CD4-positive, alpha-beta T cell (primary cell): ENCODE measurements at places on chromosomes 2 and 18.

GRCh38 chr2:14423145-14423906 is 209.2 kb upstream of the LRATD1 start:
- no peak for DNase-seq

DNA sequence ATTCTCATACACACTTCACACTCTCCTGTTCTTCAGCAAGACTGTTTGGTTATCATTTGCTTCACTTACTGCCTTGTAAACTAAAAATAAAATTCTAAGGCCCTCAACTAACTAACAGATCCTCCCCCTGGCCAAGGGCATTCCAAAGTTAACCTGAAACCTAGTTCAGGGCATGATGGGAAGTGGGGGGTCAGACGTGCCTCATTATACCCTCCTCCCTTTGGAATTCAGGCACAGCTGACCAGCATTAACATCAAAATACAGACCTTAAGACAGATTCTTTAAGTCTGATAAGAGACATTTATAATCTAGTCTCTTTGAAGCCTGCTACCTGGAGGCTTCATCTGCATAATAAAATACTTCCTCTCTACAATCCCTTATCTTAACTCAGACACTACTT is 221.0 kb downstream of the NOL4 start:
- no peak for DNase-seq

DNA sequence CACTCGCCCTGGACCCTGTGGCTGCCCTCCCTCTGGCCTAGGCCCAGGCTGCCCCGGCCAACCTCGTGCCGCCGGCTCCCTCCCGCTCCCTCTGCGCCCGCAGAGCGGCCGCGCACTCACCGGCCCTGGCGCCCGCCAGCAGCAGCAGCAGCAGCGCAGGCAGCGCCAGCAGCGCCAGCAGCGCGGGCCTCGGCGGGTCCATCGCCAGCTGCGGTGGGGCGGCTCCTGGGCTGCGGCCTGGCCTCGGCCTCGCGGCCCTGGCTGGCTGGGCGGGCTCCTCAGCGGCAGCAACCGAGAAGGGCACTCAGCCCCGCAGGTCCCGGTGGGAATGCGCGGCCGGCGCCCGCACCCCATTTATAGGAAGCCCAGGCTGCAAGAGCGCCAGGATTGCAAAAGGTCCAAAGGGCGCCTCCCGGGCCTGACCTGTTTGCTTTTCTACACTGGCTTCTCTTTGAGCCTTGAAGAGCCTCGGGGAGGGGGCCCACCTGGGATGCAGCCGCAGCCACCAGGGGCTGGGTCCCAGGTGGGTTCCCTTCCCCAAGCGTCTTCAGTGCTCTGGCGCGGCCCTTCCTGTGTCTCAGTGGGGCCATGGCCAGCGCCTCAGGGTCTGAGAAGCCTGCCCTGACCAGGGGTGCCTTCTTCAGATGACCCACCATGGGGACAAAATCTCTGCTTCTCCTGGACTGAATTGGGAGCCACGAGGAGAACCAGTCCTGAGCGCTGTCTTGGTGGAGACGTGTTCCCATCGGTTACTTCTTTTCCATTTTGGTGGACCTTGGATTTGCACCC is at the start of gene APOB:
Gene APOB (minus strand): TSS at position 330 of the 789 bp plus-strand sequence. CDS start 128 bp downstream, at position 202.
- no peak for DNase-seq

GRCh38 chr2:181196401-181196800 is 216.0 kb downstream of the UBE2E3 start:
- no peak for DNase-seq

DNA sequence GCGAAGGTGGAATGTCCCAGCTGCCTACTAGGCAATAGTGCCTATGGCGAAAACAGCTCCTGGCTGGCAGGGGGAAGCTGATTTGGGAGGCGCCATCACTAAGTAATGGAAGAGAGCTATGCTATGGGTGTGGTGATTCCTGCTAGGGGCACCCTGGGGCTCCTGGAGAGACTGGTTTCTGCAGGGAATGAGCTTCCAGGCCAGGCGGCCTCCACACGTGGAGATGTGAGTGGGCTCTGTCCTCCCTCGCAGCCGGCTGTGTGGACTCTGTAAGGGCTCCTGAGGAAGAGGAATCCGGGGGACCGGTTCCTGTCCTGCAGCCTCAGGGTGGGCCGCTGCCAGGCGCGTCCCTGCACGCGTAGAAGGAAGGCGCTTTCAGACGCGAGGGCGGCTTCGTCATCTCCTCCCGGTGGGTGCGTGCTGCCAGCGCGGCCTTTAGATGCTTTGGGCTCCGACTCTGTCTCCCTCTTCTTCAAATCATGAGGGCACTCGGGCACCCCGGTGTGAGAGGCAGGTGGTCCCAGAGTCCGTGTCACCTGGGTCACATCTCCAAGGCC is 55.5 kb upstream of the ANKRD62 start:
- no peak for DNase-seq
